ENCODE measurements at places on chromosomes 5 and 9. TPM values are rescaled to one million over a fixed set of nuclear protein-coding genes. Genes with fewer than 3 reads are reported as not detected.

BARX1 gene
- total RNA-seq = not detected

PRDM9 gene
- total RNA-seq = not detected

SAPCD2 gene
- total RNA-seq = 0.26 TPM

PCDHA12 gene
- total RNA-seq = 0.50 TPM

NUTM2G gene
- not detected for total RNA-seq

SLC6A18 gene
- not detected for total RNA-seq

EFNA5 gene
- 3.5 TPM for total RNA-seq

SLC25A2 gene
- total RNA-seq = not detected

SLC6A7 gene
- not detected for total RNA-seq

GFI1B gene
- not detected for total RNA-seq

MAMDC4 gene
- total RNA-seq = 4.6 TPM

KIF4B gene
- under 0.01 TPM for total RNA-seq

TNFSF8 gene
- total RNA-seq = not detected

EPB41L4A gene
- total RNA-seq = 0.51 TPM

FOXD4L5 gene
- under 0.01 TPM for total RNA-seq

PRSS3 gene
- 0.26 TPM for total RNA-seq

IL13 gene
- total RNA-seq = not detected

OGN gene
- total RNA-seq = 1.3 TPM

ESM1 gene
- total RNA-seq = 1.8 TPM

GGTA1 gene
- under 0.01 TPM for total RNA-seq

GADD45G gene
- total RNA-seq = 2.3 TPM

ARL14EPL gene
- not detected for total RNA-seq
